ENCODE measurements at places on chromosomes 2 and 18.

GRCh38 chr2:53784436-53784835 lies 2.3 kb downstream of the ASB3 start:
- DNase-seq: no peak

DNA sequence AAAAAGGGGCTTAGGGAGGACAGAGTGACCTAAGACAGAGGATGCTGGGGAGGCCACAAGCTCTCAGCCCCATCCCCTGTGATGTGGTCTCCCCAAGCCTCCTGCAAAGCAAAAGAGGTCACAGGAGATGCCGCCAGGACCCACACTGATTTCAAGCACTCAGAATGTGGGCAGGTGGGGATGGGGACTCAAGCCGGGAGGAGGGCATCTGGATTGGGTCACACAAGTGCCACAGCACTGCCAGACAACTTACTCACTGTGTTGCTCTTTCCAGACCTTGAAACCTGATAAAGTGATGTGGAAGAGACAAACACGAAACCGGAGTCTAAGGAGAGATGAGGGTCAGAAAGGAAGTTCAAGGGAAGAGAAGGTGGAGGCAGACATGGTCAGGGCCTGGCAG lies 95.7 kb downstream of the TTC32 start:
- DNase-seq: no peak

- no peak for DNase-seq
Observed at GRCh38 chr18:46190667-46191066, 86.5 kb downstream of the HAUS1 start.

GRCh38 chr2:62266433-62267038 lies 70.6 kb downstream of the B3GNT2 start:
- DNase-seq: no peak

GRCh38 chr2:111072220-111072871 lies 48.4 kb upstream of the BCL2L11 start:
- no peak for DNase-seq

DNA sequence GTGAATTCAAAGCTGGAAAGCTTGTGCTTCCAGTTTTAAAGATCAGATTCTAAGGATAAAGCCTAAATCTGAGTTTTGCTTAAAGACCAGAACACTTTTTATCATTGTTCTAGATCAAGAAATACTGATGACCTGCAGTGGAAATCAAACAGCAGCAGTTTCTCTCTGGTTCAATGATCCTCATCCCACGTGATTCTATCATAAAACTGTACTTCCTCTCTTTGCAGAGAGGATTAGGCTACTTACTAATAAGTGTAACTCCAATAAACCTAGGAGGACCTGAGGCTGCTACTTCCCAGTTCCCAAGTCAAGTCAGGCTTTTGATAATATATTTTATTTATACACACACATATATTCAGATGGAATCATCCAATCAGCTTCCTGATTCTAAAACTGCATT lies 81.9 kb downstream of the TCF4 start:
- no peak for DNase-seq

GRCh38 chr2:133508546-133509165 lies 59.6 kb downstream of the NCKAP5 start:
- DNase-seq: no peak

DNA sequence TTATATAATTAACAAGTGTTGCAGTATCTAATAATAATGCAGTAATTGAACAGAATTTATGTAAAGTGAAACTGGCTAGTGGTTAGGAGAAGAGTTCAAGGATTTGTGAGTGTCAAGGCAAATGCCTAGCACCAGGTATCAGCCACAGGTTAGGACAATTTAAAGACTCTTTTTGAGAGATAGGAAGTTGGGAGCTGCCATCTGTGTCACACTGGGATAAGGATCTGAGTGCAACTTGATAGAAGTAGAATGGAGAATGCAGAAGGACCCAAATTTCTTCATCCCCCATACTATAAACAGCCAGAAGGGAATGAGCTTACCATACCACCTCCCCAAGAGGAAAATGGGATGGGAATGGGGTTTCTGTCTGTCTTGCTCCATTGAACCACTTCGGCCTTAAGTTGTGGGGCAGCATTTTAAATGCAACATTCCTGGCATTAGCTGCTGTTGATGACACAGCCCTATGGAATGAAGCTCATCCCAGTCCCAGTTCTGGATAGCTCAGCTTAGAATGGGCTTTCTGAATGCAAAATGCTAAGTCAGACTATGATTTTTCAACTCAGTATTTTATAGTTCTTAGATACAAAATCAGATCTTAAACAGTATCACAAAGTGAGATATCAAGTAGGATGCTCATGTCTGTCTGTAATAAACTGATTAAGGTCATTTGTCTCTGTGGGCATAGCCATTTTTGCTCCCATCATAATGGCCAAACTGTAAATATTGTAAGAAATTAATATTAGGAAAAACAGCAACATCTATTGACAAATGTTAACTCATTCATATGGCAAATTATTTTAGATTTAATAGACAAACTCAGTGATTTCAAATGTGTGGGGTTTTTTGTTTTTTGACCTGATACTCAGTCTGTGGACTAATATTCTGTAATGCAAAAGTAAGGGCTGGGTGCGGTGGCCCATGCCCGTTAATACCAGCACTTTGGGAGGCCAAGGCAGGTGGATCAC lies 44.0 kb downstream of the GPR155 start:
- no peak for DNase-seq

GRCh38 chr18:79962835-79963657 lies 1.4 kb upstream of the HSBP1L1 start:
- no peak for DNase-seq

DNA sequence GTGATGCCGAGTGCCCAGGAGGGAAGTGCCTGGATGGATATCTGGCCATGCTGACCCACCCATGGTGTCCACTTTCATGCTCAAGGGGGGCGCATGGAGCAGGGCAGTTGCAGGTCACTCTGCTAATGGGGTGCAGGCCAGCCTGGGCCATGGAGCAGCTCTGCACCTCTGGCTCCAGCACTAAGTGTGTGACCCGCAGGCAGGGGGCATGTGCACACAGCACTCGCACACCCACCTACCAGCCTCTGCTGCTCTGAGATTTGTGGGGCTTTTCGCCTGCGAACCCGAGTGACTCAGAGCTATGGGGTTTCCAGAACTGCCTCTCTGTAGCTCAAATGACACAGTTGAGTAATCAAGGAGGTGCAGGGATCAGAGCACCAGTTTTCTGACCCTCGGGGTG lies 66.2 kb downstream of the CYP26B1 start:
- DNase-seq: no peak

DNA sequence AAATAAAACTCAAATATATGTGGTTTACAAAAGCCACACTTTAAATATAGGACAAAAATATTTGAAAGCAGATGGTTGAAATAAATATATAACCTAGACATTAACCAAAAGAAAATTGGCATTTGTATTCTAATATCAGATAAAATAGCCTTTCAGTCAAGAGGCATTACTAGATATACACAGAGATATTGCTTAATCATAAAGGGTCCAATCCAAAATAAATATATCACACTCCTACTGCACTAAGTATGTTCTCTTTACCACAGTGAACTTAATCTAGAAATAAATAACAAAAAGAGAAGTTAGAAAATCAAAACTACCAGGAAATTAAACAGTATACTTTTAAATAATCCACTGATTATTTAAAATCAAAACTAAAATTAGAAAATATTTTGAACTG lies 34.2 kb upstream of the KCNJ3 start:
- DNase-seq: no peak

DNA sequence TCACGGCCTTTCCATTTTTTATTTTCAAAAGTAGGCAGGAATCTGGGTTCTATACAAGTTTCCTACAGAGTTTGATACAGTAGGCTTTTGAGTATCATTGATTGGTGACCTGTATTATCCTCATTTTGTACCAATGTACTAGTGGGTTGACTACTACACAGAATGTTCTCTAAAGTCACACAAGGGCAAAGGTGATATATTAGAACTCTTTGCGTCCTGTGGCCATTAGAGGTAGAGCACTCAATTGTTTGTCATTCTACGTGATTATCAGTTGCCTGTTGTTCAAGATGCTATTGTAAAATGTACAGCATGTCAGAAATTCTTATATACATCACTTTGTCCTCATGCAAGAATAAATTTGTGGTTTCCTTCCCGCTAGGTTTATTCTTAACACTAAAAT lies 24.8 kb downstream of the WDR75 start:
- DNase-seq: no peak

GRCh38 chr2:184363213-184363612 lies 235.1 kb upstream of the ZNF804A start:
- no peak for DNase-seq

DNA sequence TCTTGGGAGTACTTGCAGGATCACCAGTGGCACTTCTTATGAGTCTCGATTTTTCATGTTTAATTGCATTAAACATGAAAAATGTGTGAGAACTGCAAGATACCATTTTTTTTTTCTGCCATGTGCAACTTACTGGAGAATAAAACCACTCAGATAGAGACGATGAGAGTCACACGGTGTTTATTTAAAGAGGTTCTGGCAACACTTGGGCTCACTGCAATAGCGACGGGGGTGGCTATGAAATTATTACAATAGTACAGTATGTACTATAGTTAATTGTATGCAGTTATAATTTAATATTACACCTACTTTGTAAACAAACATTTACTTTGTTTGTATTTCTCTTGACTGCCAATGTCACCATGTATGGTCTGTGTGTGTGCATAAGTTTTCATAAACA lies 479.8 kb downstream of the NUP35 start:
- no peak for DNase-seq

- DNase-seq: no peak
Observed at GRCh38 chr18:73824671-73825070, 323.0 kb downstream of the FBXO15 start.

GRCh38 chr2:129400826-129401225 lies 578.6 kb upstream of the RAB6C start:
- DNase-seq: no peak

DNA sequence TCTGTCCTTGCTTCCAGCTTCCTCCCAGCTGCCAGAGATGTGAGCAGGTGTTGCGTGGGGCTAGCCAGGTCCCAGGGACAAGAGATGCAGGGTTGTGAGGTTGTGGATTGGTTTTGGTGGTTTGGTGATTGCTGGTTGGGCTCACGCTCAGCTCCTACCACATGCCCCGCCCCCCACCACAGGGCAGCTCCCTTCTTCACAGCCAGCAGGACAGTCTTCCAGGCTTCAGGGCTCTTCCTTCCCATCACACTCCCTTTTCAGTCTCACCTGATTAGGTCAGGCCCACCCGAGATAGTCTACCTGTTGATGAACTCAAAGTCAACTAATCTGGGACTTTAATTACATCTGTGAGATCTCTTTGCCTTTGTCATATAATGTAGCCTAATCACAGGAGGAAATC lies 52.0 kb upstream of the GLI2 start:
- no peak for DNase-seq

DNA sequence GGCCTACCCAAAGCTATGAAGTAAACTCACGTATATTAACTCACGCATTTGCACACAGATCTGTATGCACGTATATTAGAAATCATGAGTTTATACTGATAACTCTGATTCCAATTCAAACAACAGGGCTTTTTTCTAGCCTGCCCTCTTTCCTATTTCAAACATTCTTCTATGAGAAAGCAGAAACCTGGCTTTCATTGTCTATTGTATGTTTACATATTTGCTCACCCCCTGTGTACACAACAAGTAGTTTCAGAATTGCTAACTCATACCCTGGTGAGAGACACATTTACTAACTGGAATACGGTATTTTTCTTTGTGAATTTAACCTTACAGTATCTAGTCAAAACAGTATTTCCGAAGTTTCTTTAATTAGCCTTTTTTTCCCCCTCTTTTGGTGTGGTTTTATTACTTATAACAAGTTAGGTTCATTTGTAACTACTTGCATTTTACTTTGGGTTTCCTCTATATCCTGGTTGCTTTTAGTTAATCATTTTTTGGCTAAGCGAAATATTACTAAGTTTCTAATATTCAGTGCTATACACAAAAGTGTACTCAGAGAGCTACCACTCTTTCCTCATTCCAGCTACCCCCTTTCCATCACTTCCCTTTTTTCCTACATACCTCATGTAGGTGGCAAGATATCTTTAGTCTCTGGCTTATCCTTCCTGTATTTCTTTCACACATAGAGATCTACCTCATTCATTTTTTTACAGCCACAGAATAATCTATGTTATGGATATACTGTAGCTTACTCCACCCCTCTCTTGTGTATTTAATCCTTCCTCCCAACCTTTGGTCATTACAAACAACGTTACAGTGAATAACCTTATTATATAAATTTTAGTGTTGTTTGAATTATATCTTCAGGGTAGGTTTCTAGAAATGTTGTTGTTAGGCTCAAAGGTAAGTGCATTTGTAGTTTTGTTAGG lies 112.7 kb upstream of the BCL2L11 start:
- no peak for DNase-seq

- no peak for DNase-seq
Observed at GRCh38 chr2:16406496-16407289, 258.9 kb downstream of the CYRIA start.

- no peak for DNase-seq
Observed at GRCh38 chr2:134425724-134426496, 172.0 kb downstream of the MGAT5 start.

DNA sequence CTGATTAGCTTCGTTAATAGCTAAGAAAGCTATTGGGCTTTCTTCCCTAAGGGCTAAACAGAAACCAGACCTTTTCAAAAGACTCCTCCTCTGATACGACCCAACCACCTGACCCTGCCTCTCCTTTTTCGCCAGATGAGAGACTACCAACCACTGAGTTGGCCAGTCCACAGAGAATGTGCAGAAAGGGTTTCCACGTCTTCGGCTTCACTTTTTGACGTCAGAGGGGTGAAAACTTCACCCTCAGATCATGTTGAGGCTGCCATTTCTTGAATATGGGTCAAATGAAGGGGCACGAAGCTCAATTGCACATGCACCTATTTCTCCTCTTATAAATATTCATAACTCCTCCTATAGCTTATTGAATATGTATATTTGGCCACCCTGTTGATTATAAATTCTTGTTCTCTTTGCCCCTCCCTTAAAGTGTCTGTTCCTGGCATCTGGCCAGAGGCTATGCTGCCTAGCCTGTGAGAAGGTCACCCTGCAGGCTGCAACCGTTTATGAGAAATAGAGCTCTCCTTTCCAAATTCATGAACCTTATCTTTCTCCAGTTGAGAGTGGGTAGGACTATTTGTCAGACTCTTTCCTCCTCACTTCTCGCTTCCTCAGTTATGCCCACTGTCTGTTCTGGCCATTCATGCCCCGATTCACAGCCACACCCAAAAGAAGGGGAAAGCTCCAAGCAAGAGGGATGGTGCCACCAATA lies 301.6 kb downstream of the STK39 start:
- no peak for DNase-seq

DNA sequence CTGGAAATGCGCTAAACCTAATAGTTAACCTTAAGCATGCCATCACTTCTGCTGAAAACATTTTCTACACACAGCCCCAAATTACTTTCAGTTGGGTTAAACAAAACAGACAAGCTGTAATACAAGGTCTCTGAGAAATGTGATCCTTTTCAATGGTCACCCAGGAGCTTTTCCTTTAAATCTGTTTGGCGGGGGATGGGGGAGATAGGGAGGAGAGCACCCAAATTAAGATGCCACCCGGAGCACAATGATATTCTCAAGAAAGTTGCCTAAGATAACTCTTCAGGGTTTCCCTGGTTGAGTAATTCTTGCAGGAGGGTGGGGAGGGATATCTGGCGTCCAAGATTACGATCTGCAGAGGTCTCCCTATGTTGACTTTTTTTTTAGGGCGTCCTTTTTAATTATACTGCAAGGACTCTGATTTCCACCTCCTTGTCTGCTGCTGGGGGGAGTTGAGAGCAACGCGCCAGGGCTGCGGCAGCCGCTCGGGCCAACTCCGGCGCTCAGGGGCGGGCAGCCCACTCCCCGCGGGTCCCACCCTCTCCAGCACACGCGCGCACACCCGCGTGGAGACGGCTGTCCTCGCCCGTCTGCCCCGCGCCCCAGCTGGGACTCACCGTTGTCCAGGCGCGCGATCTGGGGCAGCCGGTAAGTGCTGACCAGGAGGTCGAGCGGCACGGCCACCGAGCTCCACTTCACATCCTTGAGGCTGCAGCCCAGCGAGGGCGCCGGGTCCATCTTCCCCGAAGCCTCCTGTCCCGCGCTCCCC lies 807 bp downstream of the GAREM1 start:
- DNase-seq: no peak

Data from stimulated activated CD4-positive, alpha-beta T cell treated with anti-CD3 and anti-CD28 coated beads, Interleukin-1b, Interleukin-23, amount 100 ng/mL, for 24 hours (primary cell).